ENCODE measurements at places on chromosomes 5 and 9. TPM values are rescaled to one million over a fixed set of nuclear protein-coding genes. Genes with fewer than 3 reads are reported as not detected.

DNA sequence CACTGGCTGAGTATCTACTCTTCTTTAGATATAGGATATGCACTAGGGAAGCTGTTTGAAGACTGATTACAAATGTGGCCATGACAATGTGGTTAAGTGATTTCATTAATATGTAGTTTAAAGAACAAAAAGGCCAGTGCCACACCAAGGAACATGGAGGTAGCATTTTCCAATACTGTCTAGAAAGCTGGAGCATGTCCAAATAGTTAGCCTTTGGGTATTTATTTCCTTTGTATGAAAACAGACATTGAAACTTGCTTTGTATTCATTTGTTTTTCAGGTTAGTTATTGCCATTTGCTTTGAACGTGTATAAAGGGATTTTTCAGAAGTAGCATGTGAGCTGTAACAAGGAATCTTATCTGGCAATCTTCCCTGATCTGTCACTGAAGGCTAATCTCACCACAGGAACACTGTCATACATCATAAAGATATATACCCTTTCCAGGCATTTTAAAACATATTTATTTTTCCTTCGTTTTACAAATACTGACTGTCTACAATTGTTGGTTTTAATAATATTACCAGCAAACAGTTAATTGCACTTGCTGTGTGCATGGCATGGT, 93.4 kb downstream of the PLPPR1 start:
- no peak for DNase-seq

JAKMIP2 gene
- total RNA-seq, result not detected

DNA sequence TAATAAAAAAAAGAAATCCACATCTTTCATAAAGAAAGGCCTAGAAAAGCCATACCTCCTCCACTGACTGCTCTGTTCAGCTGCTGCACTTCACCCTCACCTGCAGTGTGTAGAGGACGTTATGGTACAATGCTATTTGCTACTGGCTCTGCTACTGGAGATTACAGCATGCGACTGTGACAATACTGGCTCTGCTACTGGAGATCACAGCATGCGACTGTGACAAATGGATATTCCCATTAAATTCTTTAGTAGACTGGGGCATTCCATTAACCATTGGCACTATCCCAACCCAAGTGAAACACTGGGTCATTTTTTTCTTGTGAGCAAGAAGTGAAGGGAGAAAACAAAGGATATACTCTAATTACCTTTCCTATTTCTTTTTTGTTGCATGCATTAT, 1063.5 kb upstream of the DMAC1 start:
- DNase-seq, result no peak

DNA sequence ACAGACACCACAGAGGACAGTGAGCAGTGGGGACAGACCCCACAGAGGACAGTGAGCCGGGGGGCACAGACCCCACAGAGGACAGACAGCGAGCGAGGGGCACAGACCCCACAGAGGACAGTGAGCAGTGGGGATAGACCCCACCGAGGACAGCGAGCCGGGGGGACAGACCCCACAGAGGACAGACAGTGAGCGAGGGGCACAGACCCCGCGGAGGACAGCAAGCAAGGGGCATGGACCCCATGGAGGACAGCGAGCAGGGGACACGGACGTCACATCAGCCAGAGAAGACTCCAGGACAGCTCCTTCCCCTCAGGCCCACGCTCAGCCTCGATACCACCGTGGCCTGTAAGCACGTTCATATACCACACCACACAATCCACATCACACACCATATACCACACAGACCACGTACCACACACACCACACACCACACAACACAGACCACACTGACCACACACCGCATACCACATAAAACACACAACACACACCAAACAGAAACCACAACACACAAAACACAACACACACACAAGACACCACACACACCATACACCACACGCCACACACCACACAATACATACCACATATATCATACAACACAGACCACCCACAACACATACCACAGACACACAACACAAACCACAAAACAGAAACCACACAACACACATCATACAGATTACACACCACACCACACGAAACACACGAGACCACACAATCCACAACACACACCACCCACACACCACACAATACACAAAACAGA, 5.2 kb upstream of the ZDHHC11 start:
- DNase-seq, result no peak

DNA sequence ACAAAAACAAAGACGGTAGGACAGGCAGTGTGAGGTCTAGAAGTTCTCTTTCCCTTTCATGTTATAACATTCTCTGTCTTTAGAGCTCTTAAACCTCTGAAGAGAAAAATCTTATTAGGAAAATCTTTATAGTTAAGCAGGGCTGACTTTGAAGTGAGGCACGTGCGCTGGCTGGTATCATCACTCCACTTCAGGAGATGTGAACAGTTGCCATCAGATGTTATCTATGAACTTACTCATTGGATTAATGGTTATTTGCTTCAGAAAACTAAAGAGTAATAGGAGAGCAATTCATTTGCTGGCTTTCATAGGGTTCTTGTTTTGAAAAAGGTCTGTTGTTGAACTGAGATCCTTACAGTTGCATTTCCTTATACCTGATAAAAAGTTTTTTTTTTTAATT, 25.7 kb downstream of the LRRTM2 start:
- DNase-seq, result no peak

- DNase-seq, result no peak
Observed at GRCh38 chr5:179186801-179187200, 126.6 kb downstream of the ZNF354C start.

- no peak for DNase-seq
Observed at GRCh38 chr9:98886691-98887229, 56.9 kb upstream of the COL15A1 start.

GRCh38 chr5:170219615-170220014, 13.2 kb upstream of the C5orf58 start:
- peak; percentile 34 for DNase-seq

SLC25A48 gene
- not detected for total RNA-seq

- DNase-seq, result no peak
Observed at GRCh38 chr9:129834489-129835127, 467 bp downstream of the C9orf78 start.

- DNase-seq, result no peak
Observed at GRCh38 chr9:126125992-126126409, 200.6 kb upstream of the MVB12B start.

DNA sequence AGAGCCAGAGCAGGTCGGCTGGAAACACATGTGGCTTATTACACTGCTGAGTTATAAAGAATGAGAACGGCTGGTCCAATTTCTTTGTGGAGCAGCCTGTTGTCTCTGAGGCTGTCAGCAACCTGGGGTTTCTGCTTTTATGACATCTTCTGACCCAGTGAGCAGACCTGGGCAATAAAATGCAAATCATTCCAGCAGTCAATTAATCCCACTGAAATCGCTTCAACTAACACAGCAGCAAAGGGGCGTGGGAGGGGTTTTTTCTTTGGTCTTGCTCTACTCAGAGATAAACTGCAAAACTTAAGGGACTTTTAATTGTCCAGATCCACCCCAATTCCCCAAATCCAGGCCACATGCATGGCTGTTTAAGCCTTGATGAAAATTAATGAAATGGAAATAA, 215.7 kb downstream of the SLIT3 start:
- no peak for DNase-seq
